ENCODE measurements at places on chromosomes 6 and 20.

DNA sequence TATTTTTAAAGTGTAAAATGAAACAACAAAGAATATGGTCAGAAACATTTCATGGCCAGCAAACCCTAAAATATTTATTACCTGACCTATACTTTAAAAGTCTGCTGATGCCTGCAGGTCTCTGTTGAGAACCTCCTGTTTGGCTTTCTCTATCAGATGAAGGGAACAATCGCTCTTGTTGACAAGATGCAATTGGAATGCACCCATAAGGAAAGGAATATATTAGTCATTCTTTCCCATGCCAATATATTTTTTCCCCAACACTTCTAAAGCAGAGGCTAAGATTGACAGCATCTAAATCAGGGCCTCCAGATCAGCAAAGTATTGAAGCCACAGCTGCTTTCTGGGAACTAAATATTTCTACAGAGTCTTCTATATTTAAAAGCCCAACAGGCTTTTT, 897.8 kb downstream of the EPHA7 start:
- no peaks in the 10 kb centered on the region for H3K4me1 ChIP-seq
- no peak overlapping the region for H3K27ac ChIP-seq
- no peak for DNase-seq
- no peaks in the 10 kb centered on the region for H3K27me3 ChIP-seq
- no peak overlapping the region for H3K4me3 ChIP-seq

- no peak overlapping the region for H3K27ac ChIP-seq
- no peaks in the 10 kb centered on the region for H3K27me3 ChIP-seq
- DNase-seq: peak; percentile 20
- no peaks in the 10 kb centered on the region for H3K36me3 ChIP-seq
Observed at GRCh38 chr6:139744891-139745290, 370.4 kb upstream of the CITED2 start.

- H3K27ac ChIP-seq: no peak overlapping the region
- H3K36me3 ChIP-seq: no peaks in the 10 kb centered on the region
- DNase-seq: no peak
- no peaks in the 10 kb centered on the region for H3K27me3 ChIP-seq
- no peak overlapping the region for H3K4me3 ChIP-seq
- peaks cover 17% of the 10 kb centered on the region for H3K4me1 ChIP-seq
Observed at GRCh38 chr6:36662827-36663256, 15.7 kb upstream of the CDKN1A start.

DNA sequence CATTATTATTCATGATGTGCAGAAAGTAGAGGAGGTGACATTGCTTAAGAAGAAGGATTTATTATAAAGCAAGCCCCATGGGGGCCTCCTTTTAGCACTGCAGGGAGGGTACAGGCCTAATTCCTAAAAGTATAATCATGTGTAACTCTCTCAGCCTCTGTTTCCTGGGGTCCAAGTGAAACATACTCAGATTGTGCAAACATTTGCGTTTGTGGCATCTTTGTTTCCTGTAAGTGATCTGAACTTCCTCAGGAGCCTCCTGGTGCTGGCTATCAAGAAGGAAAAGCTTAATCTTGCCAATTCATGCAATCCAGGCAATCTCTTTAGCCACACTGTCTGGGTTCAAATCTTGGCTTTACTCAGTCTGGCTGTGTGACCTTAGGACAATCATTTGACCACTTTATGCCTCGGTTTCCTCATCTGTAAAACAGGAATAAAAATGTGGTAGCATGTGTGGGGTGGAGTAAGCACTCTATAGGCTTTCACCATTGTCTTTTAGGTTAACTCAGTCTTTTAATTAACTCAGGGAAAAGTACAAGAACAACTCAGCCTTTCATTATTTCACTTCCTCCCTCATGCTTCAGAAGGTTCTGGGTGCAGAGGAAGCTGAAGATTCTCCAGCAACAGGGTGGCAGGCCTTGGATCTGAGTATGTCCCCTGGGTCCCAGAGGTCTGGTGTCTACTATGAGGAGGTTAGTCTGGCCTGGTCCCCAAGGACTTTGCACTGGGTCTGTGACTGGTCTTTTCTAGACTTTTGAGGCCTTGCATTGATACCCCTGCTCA, 831 bp upstream of the SIRPB2 start:
- H3K36me3 ChIP-seq: no peaks in the 10 kb centered on the region
- no peak overlapping the region for H3K27ac ChIP-seq
- H3K4me1 ChIP-seq: no peaks in the 10 kb centered on the region
- DNase-seq: no peak
- H3K4me3 ChIP-seq: no peak overlapping the region
- H3K27me3 ChIP-seq: no peaks in the 10 kb centered on the region

GRCh38 chr20:36836591-36837269, 39.2 kb upstream of the TLDC2 start:
- H3K4me1 ChIP-seq: peaks cover 13% of the 10 kb centered on the region
- no peak overlapping the region for H3K27ac ChIP-seq
- DNase-seq: peak; percentile 45
- H3K36me3 ChIP-seq: no peaks in the 10 kb centered on the region
- H3K27me3 ChIP-seq: no peaks in the 10 kb centered on the region
- no peak overlapping the region for H3K4me3 ChIP-seq

- H3K27ac ChIP-seq: no peak overlapping the region
- H3K27me3 ChIP-seq: no peaks in the 10 kb centered on the region
- no peak for DNase-seq
Observed at GRCh38 chr6:85347812-85348211, 102.1 kb upstream of the NT5E start.

DNA sequence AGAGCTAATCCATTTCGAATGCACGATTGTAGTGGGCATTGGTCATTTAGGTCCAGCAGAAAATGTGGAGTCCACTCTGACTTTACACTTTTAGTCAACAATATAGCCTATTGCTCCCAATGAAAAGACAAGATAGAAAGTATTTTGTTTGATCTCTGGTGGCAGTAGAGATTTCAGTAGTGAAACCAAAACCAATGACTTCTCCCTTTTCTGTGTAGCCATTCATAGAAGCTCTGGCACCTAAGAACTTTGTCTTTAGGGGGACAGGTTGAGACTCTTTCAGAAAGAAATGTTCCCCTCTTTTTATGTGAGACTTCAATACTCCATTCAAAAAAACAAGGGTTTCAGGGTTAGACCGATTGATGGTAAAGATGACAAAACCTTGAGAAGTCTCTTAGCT, 510.8 kb upstream of the POU3F2 start:
- no peak for DNase-seq
- no peaks in the 10 kb centered on the region for H3K4me1 ChIP-seq
- H3K4me3 ChIP-seq: no peak overlapping the region
- no peaks in the 10 kb centered on the region for H3K36me3 ChIP-seq
- no peak overlapping the region for H3K27ac ChIP-seq

- DNase-seq: no peak
- H3K27me3 ChIP-seq: no peaks in the 10 kb centered on the region
- H3K4me1 ChIP-seq: no peaks in the 10 kb centered on the region
Observed at GRCh38 chr6:46175446-46175845, 4.7 kb upstream of the ENPP5 start.

DNA sequence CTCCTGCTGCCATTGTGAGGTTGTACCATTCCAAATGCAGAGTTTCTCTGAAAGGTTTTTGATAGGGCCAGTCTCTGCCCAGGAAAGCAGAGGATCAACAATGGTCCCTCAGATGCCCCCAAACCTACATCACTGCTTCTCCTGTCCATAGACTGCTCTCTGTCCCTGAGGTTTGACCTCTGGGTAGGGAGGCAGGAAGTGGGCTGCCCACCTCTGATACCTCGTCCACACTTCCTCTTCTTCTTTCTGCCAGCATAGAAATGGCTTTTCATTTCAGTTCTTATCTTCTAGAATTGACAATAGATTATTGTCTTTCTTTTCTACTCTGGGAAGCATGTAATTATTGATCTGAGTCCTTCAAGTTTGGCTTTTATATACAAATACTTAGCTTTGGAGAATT, 170.6 kb downstream of the TRMT11 start:
- DNase-seq: no peak
- H3K27ac ChIP-seq: no peak overlapping the region
- no peaks in the 10 kb centered on the region for H3K27me3 ChIP-seq
- no peaks in the 10 kb centered on the region for H3K36me3 ChIP-seq

DNA sequence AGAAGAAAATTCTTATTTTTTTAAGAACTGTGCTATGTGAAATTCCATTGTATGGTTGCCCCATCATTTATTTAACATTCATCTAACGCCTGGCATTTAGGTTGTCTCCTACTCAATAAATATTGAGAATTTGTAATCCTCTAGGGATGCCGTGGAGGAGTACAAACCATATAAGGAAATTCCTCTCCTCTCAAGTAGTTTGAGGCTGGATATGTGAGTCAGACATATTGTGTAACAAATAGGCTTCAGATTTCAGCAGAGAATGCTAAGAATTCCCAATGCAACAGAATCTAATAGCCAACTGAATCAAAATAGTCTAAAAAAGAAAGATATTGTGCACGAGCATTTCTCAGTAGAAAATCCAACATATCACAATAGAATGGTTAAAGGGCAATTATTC, 174.7 kb downstream of the OTOR start:
- H3K27me3 ChIP-seq: no peaks in the 10 kb centered on the region
- no peak overlapping the region for H3K4me3 ChIP-seq
- H3K36me3 ChIP-seq: no peaks in the 10 kb centered on the region
- H3K4me1 ChIP-seq: no peaks in the 10 kb centered on the region
- DNase-seq: no peak
- H3K27ac ChIP-seq: no peak overlapping the region

DNA sequence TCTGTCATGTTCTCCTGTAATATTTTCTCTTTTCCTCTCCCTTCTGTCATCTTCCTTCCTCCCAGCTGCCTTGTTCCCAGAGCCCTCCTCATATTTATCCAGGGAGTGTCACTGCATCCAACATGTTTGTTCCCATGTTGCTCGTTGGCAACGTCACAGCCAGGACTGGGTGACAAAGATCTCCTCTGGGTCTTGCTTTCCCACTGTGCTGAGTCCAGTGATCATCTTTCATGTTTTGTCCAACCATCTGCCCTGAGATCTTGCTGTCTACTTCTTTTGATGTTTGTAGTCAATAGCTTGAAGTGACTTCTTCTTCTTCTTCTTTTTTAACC, 26.6 kb downstream of the FARS2 start:
- H3K4me1 ChIP-seq: no peaks in the 10 kb centered on the region
- H3K27me3 ChIP-seq: no peaks in the 10 kb centered on the region
- no peak overlapping the region for H3K27ac ChIP-seq
- no peak for DNase-seq

DNA sequence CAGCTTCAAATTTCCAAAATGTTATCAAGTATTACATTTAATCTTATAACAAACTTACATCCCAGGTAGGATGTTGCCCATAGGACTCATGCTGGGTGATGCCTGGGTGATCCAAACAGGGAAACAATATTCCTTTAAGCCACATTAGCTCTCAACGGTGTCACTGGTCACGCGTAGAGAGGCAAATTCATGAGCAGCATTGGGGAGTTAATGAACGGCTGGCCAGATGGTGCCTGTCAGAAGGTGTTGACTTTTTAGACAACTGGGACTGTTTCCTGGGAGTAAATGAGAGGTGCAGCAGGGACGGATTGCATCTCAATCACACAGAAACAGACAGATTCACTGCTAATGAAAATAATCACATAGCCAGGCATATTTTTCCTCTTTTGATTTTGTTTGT, 83.3 kb upstream of the ID4 start:
- H3K4me3 ChIP-seq: no peak overlapping the region
- no peaks in the 10 kb centered on the region for H3K4me1 ChIP-seq
- no peaks in the 10 kb centered on the region for H3K36me3 ChIP-seq
- H3K27me3 ChIP-seq: no peaks in the 10 kb centered on the region

- H3K27me3 ChIP-seq: no peaks in the 10 kb centered on the region
- no peak for DNase-seq
- no peaks in the 10 kb centered on the region for H3K36me3 ChIP-seq
- no peak overlapping the region for H3K27ac ChIP-seq
Observed at GRCh38 chr20:53706466-53707370, 113.1 kb upstream of the ZNF217 start.

GRCh38 chr6:99521633-99522151, 6.5 kb upstream of the USP45 start:
- H3K4me1 ChIP-seq: no peaks in the 10 kb centered on the region
- no peaks in the 10 kb centered on the region for H3K27me3 ChIP-seq
- DNase-seq: peak; percentile 58

DNA sequence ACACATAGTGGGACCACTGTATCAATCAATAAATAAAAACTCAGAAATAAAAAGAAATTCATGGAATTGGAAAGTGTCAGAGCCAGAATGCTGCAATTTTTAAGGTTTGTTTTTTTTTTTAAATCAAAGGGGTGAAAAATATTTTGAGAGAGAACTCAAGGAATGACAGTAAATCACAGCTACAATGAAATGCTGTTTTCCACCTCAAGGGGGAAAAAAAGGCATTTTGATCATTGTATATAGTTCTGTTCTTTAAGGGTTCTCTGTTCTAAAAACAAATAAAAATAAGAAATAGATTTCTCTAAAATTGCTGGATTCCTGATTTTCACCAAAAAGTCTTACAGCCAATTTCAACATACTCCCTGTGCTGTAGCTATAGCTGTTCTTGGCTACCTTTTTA, 24.5 kb downstream of the FAXC start:
- no peak overlapping the region for H3K4me3 ChIP-seq
- DNase-seq: no peak
- H3K36me3 ChIP-seq: no peaks in the 10 kb centered on the region
- no peaks in the 10 kb centered on the region for H3K4me1 ChIP-seq

- DNase-seq: no peak
- no peak overlapping the region for H3K27ac ChIP-seq
- no peaks in the 10 kb centered on the region for H3K36me3 ChIP-seq
- no peak overlapping the region for H3K4me3 ChIP-seq
- no peaks in the 10 kb centered on the region for H3K4me1 ChIP-seq
- no peaks in the 10 kb centered on the region for H3K27me3 ChIP-seq
Observed at GRCh38 chr6:70831427-70831826, 125.4 kb downstream of the B3GAT2 start.

DNA sequence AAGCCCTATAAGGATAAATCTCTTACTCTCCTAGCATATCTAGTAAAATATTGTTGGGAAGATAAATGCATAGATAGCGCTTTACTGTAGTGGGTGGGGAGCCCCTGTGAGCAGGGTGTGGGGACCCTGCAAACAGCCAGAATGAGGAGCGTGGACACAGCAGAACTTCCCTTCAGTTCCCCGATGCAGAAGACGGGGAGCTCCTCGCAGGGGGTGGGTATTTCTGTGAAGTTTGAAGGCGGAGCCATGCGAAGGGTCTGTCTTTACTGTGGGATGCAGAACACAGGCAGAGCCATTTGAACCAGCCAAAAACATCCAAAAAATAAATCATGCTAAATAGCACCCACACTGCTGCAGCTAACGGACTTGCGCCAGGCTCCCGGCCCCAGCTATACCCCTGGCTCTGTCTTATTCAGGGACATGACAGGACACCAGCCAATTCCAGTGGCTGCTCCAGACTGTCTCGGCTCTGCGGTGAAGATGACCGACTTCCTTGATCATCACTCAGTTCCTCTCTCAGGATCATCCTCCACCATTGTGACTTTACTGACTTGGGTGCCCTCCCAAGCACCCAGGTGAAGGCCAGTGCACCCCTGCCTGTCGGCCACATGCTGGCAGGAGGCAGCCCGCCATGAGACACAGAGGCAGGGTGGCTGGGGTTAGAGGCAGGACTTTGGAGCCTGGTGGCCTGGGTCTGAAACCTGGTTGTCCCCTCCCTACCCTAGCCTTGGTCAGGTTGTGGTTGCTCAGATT, 134.5 kb downstream of the SMOC2 start:
- H3K4me3 ChIP-seq: no peak overlapping the region
- no peaks in the 10 kb centered on the region for H3K27me3 ChIP-seq
- H3K27ac ChIP-seq: no peak overlapping the region
- no peaks in the 10 kb centered on the region for H3K36me3 ChIP-seq
- no peaks in the 10 kb centered on the region for H3K4me1 ChIP-seq

- DNase-seq: no peak
- H3K4me1 ChIP-seq: no peaks in the 10 kb centered on the region
- H3K36me3 ChIP-seq: no peaks in the 10 kb centered on the region
- no peak overlapping the region for H3K4me3 ChIP-seq
- H3K27ac ChIP-seq: no peak overlapping the region
Observed at GRCh38 chr6:95804847-95805541, 210.8 kb upstream of the FUT9 start.

GRCh38 chr6:136463743-136464142, 86.5 kb downstream of the MAP7 start:
- no peak overlapping the region for H3K27ac ChIP-seq
- H3K4me3 ChIP-seq: peak overlapping the region; percentile 7
- H3K27me3 ChIP-seq: no peaks in the 10 kb centered on the region

Data from kidney (tissue), 22 donors.